Progenitor cell of endocrine pancreas (in vitro differentiated cells): ENCODE measurements at places on chromosomes 2 and 18. TPM values are rescaled to one million over a fixed set of nuclear protein-coding genes. Genes with fewer than 3 reads are reported as not detected.

The ELOA2 gene
- total RNA-seq = not detected in 2 replicates

The TXNDC2 gene
- not detected in 2 replicates for total RNA-seq

DNA sequence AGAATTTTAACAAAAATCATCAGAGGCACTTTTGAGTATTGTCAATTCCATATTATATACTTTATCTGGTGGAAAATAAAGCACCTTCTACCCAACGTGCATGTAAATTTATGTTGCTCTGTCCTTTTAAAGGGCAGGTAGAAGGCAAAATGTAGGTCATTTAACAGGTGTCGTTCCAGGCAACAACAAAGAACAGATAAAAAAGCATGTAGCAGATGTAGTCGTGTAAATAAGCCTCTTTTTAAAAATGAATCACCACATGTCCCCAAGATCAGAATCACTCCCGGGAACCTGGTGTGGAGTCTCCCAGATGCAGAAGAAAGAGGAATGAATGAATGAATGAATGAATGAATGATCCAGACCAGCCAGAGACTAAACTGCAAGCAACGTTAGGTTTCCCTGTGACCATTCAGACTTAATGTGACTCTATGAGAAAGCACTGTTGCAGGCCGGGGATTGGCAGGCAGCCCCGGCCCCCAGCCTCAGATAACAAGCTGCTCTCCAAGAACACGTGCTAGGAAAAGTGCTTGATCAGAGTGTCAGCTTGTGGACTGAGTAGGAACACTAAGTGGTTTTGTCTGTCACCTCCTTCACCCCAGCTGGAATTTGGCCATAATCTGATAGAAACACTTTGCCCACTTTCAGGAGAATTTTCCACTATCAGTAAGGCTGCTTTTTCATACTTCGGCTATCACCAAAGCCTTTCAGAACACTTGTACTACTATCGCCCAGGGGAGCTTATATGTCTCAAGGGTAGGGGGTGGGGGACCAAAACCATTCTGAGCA lies 100.6 kb downstream of the CDK15 start:
- no peak for DNase-seq

DNA sequence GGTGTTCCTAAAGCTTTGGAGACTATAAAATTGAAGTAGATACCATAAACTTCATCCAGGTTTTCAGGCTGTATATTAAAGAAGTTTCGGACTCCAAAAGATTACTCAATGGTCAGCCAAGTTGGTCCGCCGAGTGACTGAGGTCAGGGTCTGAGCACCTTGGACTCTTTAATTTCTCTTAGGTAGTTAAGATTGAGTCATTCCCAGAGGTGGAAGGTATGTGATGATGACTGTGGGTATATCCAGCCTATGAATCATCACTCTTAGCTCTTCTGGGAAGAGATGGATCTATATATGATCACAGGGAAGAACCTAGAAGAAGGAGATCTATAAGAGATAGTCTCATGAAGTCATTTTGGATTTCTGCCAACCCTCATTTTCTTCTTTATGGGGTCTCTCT lies 3.3 kb downstream of the ITGA6 start:
- no peak for DNase-seq

GRCh38 chr2:99809259-99809900 lies 319.6 kb upstream of the REV1 start:
- no peak for DNase-seq

DNA sequence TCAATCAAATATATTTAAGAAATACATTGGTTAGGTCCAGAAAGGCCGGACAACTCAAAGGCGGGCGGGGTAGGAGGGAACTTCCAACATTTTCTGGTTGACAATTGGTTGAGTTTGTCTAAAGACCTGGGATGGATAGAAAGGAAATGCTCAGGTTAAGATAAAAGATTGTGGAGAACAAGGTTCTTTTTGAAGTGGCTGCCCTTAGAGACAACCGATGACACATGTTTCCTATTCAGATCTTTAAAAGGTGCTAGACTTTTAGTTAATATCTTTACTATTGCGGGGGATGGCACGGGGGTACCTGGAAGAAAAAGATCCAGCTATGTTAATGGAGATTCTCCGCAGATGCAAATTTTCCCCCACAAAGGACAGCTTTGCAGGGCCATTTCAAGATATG lies 10.0 kb upstream of the AP1S3 start:
- DNase-seq = no peak

DNA sequence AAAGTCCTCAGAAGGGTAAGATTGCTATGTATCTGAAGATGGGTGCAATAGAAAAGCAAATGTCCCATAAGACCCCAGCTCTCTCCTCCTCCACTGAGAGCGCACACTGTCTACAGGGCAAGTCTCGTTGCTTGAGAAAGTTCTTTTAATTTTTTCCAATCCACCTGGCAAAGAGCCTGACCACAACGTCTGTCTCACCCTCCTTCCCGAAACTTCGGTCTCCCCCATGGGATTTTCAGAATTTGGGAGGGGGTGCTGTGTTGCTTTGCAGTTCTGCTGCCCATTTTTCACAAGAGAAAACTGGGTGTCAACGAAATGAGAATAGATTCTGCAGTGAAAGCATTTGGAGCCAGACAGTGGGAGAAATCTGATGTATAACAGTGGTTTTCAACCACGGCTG lies 40.4 kb downstream of the SERTAD2 start:
- no peak for DNase-seq
